ENCODE measurements at places on chromosomes 11 and 22.
A peak's percentile ranks its signal among the peaks of the same experiment; 100 is the strongest.

- no peak for DNase-seq
Measured at GRCh38 chr11:70834277-70834940, 418.0 kb downstream of the SHANK2 start.

GRCh38 chr11:118609380-118610224 is 2.2 kb downstream of the PHLDB1 start:
- DNase-seq: peak; percentile 44

- peak; percentile 79 for DNase-seq
Measured at GRCh38 chr11:57482782-57483561, 22.6 kb downstream of the RTN4RL2 start.

DNA sequence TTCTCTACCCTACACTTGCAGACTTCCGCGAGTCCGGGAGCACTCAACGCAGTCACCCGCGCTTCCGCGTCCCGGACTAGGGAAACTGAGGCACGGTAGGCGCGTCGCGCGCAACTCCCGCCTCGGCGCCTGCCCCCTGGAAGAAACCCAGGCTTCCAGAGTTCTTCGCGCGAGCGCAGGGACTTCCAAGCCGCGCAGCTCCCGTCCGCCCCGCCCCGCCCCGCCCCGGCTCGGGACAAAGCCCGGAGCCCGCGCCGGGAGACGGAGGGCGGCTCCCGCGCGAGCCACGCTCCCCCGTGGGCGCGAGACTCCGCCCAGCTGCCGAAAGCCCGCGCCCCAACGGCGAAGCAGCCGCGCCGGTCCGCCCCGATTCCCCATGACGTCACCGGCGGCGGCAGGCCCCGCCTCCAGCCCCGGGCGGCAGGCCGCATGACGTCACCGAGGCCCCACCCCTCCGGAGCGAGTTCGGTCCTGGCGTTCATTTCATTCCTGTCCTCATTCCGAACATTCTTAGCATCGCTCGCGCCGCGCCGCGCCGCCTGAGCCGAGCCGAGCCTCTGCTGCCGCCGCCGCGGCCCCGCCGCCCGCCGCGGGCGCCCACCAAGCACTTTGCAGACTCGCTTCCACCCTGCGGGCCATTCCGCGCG is at the start of gene TEAD1:
Gene TEAD1, plus strand, starts transcription at position 498 of the 647 bp plus-strand sequence.
- peak; percentile 90 for DNase-seq

GRCh38 chr22:44344407-44344806 is 31.7 kb upstream of the SHISAL1 start:
- DNase-seq: no peak

DNA sequence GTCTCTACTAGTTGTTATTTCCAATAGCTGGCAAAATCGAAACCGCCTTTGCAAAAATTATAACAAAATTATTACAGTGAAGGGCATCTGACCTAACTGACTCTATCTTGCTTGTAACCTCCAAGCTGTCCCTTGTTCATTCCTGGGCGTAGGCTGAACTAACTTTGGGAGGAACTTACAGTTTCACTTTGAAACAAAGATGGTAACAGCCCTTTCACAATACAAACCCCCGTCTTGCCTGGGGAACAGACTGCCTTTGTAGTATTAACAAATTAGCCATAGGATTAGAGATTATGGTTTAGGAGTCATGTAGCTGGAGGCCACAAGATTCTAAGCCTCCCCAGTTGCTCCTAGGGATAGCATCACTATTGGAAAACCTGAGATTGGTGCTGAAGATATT is 131.6 kb upstream of the HSD17B12 start:
- no peak for DNase-seq

DNA sequence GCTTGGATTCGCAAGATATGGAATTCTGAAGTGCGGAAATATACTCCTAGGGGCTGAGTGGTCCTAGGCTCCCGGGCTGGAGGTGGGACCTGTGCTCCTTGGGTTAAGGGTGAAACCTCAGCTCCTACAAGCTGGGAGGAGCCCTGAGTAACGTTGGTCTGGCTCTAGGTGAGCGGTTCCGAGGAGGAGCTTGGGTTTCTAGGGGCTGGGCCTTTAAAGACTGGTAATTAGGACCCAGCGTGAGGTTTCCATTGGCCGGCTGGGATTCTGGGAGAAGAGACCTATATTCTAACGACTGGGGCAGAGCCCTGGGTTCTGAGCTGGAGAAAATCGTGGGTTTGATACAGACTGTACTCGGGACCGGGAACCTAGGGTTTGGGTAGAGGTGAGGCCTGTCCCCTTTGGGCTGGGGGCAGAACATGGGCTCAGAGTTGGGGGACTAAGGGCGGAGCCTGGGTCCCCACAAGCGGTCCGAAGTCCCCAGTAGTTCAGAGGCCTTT is 882 bp upstream of the MAP4K2 start:
- no peak for DNase-seq

- peak; percentile 19 for DNase-seq
Measured at GRCh38 chr11:73931039-73931645, 19.7 kb upstream of the DNAJB13 start.

DNA sequence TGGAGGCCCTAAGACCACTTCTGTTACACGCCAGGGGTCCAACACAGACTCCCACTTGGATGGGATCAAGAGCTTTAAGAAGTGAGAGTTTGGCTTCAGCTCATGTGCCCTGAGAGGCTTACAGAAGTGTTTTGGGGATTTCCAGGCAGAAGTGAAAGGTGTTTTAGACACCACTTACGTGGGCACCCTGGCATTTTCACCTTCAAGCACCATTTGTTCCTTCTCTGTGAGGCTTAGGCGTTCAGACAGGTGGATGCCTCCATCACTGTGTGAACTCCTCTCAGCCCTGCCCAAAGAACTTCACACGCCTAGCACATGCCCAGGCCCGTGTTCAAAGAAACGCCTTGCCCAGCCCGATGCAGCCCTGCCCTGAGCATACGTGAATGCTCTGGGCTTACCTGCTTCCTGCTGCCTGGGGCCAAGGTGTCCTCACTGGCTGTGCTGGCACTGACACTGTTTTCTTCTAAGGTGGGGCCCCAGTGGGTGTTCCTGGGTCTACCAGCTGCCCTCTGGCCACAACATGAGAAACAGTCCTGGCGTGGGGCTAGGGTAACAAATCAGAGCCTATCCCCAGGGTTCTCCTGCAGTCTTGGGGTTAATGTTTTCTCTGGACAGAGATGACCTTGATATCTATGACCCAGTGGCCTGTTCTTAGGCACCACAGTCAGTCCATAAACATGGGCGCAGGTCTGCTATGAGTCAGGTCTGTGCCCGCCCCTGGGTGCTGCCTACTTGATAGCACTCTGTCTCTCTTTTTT is 34.0 kb downstream of the AMPD3 start:
- no peak for DNase-seq

GRCh38 chr11:134124660-134125451 is 56.0 kb downstream of the JAM3 start:
- DNase-seq: peak; percentile 24

- peak; percentile 86 for DNase-seq
Measured at GRCh38 chr22:39090426-39091064, 6.5 kb upstream of the APOBEC3H start.

DNA sequence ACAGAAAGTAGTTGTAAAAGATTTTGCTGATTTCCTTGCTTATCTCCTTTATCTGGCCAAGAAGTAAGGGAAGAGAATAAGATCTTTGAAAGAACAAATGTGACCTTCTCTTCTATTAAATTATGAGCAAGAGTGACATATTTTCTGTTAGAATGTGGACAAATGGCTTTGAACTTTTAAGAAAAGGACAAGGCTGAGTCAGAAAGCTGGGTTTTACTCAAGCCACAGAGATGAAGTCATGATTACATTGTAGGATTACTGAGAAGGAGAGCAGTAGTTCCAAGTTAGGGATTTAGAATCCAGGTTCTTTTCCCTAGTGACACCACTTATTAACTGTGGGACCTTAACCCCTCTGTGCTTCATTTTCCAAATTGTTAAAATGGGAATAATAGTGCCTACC is 13.5 kb downstream of the CCDC90B start:
- DNase-seq: no peak

Data from activated CD4-positive, alpha-beta T cell treated with anti-CD3 and anti-CD28 coated beads for 48 hours (primary cell).